ENCODE measurements at places on chromosomes 2 and 18.

- DNase-seq = no peak
These were observed 77.5 kb upstream of the ITPRID2 start for GRCh38 chr2:181814057-181814491.

GRCh38 chr2:104521247-104521646 lies 332.7 kb upstream of the POU3F3 start:
- no peak for DNase-seq

DNA sequence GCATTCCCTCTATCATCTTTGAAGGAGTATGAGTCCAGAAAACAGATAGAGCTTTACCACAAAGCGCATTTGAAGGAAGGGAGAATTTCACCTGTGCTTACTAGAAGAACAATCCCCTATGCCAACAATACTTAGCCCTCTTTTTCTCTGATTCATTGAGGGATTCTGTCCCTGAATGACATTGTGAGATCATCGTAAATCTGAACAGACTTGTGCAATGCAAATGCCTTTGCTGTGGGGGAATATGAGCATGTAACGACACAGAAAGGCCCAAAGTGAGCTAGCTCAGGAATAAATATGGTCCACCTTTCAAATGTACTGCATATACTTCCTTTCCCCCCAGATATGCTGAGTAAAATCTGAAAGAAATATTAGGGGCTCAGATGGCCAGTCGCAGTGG lies 67.6 kb downstream of the SCN1A start:
- DNase-seq = no peak

GRCh38 chr2:234136461-234136860 lies 86.0 kb downstream of the SPP2 start:
- no peak for DNase-seq

- no peak for DNase-seq
These were observed 89.8 kb downstream of the LDLRAD4 start for GRCh38 chr18:13308369-13308768.

- no peak for DNase-seq
These were observed 35.3 kb upstream of the KCNF1 start for GRCh38 chr2:10876394-10876793.

DNA sequence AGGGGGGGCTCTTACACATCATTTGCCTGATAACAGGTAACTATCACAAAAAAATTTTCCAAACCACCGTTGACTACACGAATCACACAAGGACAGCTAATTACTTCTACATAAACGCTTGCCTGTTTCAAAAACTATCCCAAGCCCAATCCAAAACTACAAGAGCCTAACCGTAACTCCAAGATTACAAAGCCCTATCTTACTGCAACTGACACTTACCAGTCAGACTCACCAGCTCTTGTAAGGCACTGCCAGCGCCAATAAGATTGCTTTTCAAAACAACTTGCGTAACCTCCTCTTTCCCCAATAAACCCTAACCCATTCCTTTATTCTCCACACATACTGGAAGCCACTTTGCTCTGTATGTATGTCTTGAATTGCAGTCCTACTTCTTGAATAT lies 148.4 kb downstream of the NBAS start:
- DNase-seq = no peak

- DNase-seq = no peak
These were observed 39.7 kb upstream of the ACAA2 start for GRCh38 chr18:49853011-49853410.

GRCh38 chr2:100188326-100188725 lies 45.9 kb upstream of the AFF3 start:
- no peak for DNase-seq

- no peak for DNase-seq
These were observed 68.3 kb upstream of the MRPS9 start for GRCh38 chr2:104969564-104969963.

DNA sequence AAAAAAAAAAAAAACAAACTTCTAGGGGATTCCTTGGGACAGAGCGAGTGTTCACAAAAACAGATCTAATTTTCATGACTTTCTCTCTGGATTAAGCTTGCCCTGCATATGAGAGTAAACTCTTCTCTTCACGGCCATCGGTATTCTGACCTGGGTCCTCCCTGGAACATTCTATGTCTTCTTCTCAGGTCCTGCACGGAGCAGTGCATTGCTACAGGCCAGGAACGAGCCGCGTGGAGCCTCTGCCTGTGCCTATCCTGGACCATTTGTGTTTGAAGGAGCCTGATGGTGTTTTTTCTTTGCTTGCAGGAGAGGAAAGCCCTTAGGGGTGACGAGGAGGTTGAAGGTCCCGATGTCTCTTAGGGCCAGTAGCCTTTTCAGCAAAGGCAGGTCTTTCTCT lies 1.8 kb upstream of the OXER1 start:
- no peak for DNase-seq

DNA sequence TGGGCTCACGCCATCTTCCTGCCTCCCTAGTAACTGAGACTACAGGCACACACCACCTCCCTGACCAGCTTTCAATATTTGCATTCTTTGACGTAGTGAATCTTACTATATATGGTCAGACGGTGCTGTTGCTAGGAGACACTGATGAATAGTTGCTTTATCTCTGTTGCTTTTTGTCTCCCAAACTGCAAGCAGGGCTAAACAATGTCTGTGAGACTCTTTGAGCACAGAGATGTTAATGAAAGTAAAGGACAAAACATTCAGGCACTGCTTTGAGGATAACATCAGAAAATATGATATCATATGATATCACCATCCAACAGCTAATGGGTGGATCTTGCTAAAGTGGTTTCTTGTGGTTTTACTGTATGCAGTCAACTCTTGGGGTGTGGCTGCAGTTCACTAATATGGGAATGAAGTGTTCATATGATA lies 43.0 kb downstream of the EMILIN2 start:
- DNase-seq = no peak

- no peak for DNase-seq
These were observed 162.6 kb downstream of the PDE11A start for GRCh38 chr2:177909962-177910361.

DNA sequence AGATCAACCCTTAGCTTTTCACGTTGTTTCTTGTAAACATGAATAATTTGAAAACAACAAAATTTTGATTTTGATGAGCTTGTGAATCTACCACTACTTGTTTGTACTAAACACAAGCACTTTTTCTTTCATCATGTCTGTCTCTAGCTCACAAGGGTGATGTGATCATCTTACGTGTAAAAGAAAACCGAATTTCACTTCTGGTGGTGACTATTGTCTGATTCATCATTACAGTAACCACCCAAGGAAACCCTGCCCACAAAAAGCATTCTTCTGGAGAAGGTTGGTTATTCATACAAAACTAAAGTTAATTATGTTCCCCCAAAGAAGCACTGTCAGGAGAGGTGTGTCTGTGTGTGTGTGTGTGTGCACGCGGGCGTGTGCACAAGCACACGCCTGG lies 285.4 kb downstream of the ZNF516 start:
- DNase-seq = no peak

- no peak for DNase-seq
These were observed 20.9 kb downstream of the KCNG2 start for GRCh38 chr18:79818631-79819030.

DNA sequence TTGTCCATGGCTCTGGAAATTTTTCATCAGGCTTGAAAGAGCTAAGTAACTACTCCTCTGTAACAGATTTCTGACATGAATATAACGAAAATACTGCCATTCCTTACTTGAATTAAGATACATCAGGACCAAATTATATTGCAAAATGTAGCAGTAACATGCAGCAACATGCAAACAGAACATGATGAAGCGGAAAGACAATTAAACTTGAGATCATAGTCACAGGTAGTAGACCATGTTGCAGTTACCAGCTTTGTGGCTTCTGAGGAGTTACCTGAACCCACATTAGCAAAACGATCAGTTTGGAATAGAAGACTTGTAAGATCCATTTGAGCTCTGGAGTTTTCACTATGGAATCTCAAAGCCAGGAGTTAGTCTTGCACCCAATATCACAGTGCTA lies 76.2 kb downstream of the MREG start:
- no peak for DNase-seq

- DNase-seq = no peak
These were observed 59.9 kb upstream of the KCNE4 start for GRCh38 chr2:222992137-222992536.

- no peak for DNase-seq
These were observed 37.6 kb upstream of the FZD7 start for GRCh38 chr2:201996006-201996405.

DNA sequence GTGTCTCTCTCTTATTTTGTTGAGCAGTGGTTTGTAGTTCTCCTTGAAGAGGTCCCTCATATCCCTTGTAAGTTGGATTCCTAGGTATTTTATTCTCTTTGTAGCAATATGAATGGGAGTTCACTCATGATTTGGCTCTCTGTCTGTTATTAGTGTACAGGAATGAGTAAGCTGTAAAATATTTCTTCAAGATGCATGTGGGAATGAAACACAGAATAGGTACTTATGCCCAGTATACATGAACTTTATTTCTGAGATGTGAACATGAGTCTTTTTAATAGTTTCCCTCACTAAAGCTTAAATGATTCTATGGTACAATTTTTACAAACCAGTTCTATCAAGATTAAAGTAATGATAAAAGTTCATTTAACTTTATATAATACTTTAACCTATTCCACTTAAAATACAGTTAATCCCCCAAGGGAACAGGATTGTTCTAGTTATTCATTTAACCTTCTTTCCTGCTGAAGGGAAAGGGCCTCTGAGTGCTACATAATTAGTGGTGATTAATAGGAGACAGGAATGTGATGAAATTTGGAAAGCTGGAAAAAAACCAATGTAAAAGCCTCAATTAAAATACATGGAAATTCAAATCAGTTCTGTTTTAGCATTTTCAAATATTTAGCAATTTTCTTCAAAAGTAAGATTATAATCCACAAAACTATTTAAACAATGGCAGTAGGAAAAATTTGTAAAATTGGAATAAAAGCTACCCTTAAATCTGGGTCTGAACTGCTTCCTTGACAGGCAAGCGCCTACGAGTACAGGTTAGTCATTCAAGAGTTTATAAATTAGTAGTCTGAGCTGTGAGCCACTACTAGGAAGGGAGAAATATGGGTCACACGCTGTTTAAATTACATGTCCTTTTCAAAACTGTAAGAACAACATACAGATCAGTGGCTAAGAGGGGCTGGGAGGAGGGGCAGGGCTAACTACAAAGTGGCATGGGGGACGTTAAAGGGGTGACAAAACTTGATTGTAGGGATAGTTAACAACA lies 28.9 kb downstream of the SPIRE1 start:
- DNase-seq = no peak

GRCh38 chr2:218880102-218880858 lies at the start of gene WNT10A:
WNT10A (plus strand) TSS chr2:218880852; CDS start chr2:218880996, 144 bp downstream.
- DNase-seq = peak; percentile 69

- no peak for DNase-seq
These were observed 202.8 kb upstream of the SALL3 start for GRCh38 chr18:78776706-78777285.

- no peak for DNase-seq
These were observed 45.4 kb downstream of the RABL2A start for GRCh38 chr2:113672326-113672932.

DNA sequence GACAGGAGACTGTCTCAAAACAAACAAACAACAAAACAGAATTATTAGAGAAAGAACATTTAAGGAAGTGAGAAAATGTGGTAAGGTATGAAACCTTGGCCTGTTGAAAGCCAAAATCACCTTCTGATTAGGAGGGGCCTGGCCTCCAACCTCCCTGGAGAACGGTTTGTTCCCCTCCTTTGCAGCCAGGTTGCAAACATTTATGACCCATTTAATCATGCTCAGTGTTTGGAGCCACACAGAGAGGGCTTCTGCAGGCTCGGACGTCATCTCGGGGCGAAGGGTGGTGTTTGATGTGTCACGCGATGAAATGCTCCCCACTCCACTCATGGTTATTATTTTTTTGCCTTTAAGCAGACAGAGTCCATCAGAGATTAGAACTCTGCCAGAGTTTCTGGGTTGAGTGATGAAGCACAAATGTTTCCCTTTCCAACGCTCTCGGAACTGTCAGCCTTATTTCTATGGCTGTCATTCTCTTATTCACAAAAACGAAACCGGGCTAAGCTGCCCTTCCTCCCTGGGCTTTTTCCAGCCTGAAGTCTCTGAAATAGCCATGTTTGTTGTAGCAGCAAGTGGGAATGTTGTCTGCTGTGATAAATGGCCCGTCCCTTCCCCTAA lies 33.6 kb upstream of the ROCK2 start:
- no peak for DNase-seq

- DNase-seq = no peak
These were observed 8.3 kb upstream of the TMEM178A start for GRCh38 chr2:39657287-39657937.

DNA sequence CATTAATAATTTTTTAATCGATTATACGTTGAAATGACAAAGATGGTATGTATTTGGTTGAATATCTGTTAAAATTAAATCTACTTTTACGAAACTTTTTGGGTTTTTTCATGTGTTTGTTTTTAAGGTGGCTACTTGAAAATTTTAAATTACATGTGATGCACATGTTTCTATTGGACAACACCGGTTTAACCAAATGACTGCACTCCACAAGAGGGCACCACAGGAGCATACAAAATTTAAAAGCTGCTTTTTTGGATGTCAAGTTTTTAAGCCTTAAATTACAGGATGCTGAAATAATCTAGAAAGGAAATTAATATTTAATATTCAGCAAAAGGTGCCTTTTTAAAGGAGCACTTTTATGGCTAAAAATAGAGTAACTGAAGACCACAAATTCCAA lies 98.7 kb downstream of the ACVR1 start:
- peak; percentile 57 for DNase-seq

- no peak for DNase-seq
These were observed 105.4 kb upstream of the MAP4K3 start for GRCh38 chr2:39542523-39542922.

DNA sequence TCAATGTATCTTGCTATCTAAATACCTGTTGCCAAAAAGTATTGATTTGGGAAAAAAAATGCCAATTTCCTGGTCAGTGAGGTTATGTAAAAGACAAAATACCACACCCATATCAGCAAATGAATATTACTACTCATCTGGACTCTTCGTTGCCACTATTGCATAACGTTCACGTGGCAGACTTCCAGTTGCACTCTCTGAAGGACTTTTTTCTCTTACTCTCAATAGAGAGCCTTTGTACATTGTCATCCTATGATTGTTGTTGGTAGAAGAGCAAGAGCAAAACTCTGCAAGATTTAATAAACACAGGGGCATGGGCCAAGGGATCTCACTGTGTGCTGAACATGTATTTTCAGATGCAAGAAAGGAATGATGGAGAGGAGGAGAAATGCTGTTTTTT lies 689.8 kb downstream of the MBD2 start:
- DNase-seq = no peak

- no peak for DNase-seq
These were observed 26.8 kb upstream of the CTLA4 start for GRCh38 chr2:203840655-203841205.

DNA sequence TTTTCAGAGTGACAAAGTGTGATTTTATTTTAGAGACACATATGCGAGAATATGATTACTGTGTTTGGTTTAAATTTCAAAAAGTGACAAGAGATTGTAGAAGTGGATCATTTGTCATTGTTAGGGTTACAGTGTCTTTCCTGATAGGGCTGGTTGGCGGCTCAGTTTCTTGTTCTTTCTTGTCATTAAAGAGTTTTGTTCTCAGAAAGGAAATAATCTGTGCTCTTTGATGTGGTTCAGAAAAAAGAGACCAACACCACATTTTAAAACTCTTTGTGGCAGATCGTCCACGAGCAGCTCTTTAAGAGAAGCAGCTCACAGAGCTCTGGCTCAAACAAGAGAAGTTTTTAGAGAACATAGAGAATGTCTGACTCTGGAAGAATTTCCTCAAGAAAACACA lies 45.6 kb upstream of the ZNF532 start:
- no peak for DNase-seq

- peak; percentile 32 for DNase-seq
These were observed 41.5 kb upstream of the RPE start for GRCh38 chr2:209960676-209961630.

- DNase-seq = no peak
These were observed 173.9 kb upstream of the CDH2 start for GRCh38 chr18:28350821-28351220.

All from stimulated activated CD4-positive, alpha-beta T cell treated with anti-CD3 and anti-CD28 coated beads, Interleukin-2, amount 100 ng/mL, for 24 hours (primary cell).